ENCODE measurements at places on chromosomes 5 and 9. TPM values are rescaled to one million over a fixed set of nuclear protein-coding genes. Genes with fewer than 3 reads are reported as not detected.

Gene KIF20A
- polyA plus RNA-seq, result 49.9 TPM

DNA sequence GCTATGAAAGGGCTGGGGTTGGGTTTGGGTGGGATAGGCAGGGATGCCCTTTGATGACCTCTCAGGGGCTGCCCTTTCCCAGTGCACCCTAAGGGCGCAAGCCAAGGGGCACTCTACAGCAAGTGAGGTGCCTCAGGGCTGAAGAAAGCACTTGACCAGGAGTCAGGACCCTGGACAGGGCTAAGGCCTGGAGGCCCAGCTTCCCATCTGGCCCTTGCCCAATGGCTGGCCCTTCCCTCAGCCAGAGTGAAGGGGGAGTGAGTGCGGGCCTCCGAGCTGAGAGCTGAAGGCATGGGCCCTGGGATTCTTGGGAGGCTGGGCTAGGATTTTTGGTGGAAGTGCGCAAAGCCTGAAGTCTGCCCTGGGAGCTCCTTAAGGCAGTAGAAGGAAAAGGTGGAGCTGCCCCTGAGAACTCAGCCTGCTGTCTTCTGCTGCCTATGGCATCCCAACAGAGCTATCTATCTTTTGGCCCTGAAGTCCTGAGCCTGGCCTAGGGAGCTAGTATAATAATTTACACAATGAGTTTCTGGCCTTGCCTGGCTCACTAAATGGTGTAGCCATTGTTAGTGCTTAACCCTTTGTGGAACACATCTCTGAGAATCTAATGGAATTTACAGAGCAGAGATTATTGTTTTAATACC is 16.4 kb downstream of the JADE2 start:
- DNase-seq, result no peak

GRCh38 chr5:91103353-91104061 is 279.6 kb downstream of the ARRDC3 start:
- DNase-seq, result no peak

DNA sequence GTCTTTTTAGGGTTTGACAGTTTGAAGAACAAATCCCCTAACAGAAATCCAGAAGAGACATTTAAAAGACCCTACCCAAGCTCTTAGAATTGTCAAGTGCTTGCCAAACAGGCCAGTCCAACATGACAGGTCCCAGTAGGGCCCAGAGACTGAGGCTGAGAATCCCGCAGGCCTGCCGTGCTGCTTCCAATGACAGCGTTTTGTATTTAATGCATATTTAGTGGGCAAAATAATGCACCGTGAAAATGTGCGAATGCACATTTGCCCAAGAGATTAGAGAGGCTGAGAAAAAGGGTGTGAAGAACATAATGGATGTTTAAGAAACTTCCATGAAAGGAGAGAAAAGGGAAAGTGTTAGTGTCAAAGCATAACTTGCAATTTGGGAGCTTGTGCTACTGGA is 57.6 kb downstream of the CD180 start:
- DNase-seq, result no peak

DNA sequence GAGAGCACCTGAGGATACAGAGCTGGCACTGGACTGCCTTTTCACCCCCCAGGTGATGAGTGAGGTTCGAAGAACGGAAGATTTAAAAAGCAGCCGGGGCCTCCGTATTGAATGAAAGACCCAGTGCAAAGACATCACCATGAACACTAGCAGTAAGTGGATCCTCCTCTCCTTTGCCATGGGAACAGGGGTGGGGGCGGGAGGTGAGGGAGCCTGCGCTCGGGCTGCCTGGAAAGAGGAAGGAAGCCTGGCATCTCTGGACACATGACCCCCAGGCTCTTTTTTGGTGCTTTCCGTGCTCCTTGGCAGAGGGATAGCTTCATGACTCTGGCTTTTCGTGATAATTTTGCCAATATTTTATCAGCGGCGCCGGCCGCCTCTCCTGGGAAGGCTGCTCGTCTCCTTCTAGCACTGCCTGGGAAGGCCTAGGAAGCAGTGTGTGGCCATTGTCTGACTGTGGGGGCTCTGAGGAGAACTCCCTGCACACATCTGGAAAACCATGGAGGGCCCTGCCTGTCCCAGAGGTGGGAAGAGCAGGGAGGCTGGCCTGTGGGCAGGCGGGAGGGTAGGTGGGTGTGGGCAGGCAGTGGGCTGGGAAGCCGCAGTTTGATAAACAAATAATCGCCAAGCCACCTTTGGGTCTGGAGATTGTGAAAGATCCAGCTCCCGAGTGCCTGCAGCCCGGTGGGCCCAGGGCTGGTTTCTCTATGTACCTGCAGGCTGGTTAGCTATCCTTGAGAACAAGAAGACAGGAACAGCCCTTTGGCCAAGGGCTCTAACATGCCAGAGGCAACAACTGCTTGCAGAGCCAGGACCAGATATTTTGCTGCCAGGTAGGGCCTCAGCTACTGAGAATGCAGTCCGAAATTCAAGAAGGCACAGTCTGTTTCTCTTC is 911 bp downstream of the ABLIM3 start:
- no peak for DNase-seq

GRCh38 chr9:33623658-33624586 is 99.9 kb downstream of the ANKRD18B start:
- peak; percentile 58 for DNase-seq

DNA sequence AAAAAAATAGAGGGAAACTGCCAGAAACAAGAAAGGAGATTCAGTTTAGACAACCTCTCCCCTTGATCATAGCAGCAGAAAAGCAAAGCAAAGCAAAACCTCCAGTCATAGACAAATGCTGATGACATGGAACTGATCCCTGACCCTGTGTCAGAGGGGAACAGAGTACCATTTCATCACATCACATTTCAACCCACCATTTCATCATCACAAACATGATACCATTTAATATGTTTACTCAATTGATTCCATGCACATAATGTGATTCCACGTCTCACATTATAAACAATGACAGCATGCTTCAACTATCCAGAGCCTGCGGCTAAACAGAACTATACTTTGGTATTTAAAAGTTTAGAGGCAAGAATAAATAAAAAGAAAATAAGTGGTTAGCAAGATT is 28.7 kb upstream of the ACOT12 start:
- DNase-seq, result no peak

GRCh38 chr5:177553671-177554429 is 513 bp downstream of the FAM193B start:
- DNase-seq, result peak; percentile 25

- no peak for DNase-seq
Measured at GRCh38 chr5:133236976-133237375, 185.2 kb downstream of the HSPA4 start.

DNA sequence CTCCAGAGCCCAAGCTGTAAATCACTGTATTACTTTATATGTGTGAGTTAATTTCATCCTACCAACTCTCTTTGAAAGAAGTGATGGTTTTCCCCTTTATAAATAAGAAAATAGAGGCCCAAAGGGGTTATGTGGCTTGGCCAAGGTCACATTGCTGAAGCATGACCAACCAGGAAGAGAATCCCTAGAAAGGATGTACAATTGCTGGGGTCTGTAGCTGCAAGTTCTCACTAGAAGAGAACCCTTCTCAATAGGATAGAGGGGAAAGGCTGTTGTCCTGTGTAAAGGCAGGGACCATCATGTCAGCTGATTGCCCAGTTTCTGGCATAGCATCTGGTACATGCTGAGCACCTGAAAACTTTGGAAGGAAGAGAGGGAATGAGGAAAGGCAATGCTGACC is 39.0 kb upstream of the FAT2 start:
- no peak for DNase-seq

Data from renal cortex interstitium (tissue), 15 donors.